ENCODE measurements at places on chromosomes 4 and X. TPM values are rescaled to one million over a fixed set of nuclear protein-coding genes. Genes with fewer than 3 reads are reported as not detected.
A peak's percentile ranks its signal among the peaks of the same experiment; 100 is the strongest.

Gene RNF128
- total RNA-seq = not detected

Gene BEND4
- 0.81 TPM for total RNA-seq

GRCh38 chrX:1212532-1212931 is at the start of gene CRLF2:
Gene CRLF2 (minus strand): TSS chrX:1212649. CDS start chrX:1212634, 15 bp downstream.
- peak within 1 kb of the TSS; percentile 73 for H3K27ac ChIP-seq
- DNase-seq = peak; percentile 45
- peak within 1 kb of the TSS; percentile 63 for H3K4me3 ChIP-seq
- H3K36me3 ChIP-seq = no peaks in the 10 kb centered on the region

DNA sequence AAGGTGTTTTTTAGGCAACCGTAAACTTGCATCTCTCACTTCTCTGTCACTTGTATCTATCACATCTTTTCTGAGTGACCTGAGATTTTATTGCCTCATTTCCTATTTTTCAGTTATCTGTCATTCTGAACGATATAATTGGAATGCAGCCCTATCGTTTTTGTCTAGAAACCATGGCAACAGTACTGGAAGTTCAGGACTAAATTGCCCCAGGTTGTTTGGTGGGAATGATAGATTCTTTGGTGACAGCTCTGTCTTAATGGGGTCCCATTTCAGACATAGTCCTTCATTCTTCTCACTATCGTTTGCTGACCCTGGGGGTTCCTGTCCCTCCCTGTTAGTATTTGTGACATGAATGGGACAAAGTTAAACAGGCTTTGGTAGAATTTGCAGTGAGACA is 267.7 kb upstream of the GALNT7 start:
- DNase-seq = no peak
- no peak overlapping the region for H3K27ac ChIP-seq
- H3K36me3 ChIP-seq = no peaks in the 10 kb centered on the region
- H3K27me3 ChIP-seq = peaks cover 4% of the 10 kb centered on the region
- no peak overlapping the region for H3K4me3 ChIP-seq

Gene HGFAC
- not detected for total RNA-seq

Data from activated CD8-positive, alpha-beta T cell treated with anti-CD3 and anti-CD28 coated beads, Interleukin-2, amount 10 ng/mL, durations not matched to agents 7 days and 5 days (primary cell).